ENCODE measurements at places on chromosomes 5 and 9. TPM values are rescaled to one million over a fixed set of nuclear protein-coding genes. Genes with fewer than 3 reads are reported as not detected.

GRCh38 chr5:76467216-76467615 is 64.1 kb downstream of the IQGAP2 start:
- DNase-seq, result no peak

DNA sequence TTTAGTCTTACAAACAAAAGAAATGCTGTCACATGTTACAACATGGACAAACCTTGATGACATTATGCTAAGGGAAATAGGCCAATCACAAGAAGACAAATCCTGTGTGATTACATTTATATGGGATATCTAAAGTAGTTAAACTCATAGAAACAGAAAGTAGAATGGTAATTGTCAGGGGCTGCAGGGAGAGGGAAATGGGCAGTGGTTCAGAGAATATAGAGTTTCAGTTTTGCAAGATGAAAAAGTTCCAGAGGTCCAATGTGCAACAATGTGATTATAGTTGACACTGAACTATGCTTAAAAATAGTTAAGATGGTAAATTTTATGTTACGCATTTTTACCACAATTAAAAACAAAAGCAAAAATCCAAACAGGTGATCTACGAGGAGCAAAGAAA is 265.5 kb downstream of the NDUFS4 start:
- no peak for DNase-seq

The WNT8A gene
- not detected for total RNA-seq

DNA sequence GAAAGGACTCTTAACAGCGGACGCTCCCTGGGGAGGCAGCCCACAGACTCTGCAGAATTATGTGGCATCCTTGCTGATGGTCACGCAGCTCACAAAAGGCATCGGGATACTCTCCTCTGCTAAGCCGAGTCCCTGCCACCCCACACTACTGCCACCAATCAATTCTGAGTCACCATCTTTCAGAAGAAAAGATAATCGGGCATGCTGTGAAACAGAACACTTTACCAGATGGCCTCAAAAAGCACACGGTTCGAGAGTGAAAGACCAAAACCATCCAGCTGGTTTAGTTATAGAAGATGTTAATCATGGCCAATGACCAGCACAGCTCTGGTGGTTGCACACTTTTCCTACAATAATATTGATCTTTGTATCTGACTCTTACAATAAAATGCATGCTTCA is 136.3 kb downstream of the MYO10 start:
- no peak for DNase-seq

- DNase-seq, result no peak
Measured at GRCh38 chr5:17000291-17000939, 64.3 kb upstream of the MYO10 start.

DNA sequence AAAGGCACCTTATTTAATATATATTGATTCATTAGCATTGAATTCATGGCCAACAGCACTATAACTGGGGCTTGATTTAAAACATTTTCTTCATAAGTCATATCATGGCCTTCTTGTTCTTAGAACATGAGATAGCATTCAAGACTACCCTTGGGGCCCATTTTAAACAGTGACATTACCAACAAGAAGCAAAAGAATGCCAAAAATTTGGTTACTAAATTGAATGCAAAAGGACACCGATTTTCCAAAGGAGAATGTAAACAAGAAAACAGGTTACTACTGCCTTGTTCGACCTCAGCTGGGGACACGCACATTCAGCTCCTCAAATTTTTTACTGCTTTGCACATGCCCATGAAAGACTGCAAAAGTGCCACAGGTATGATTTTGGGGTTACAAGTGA is 219.4 kb upstream of the TLE4 start:
- DNase-seq, result no peak

The ANKRD33B gene
- 0.48 TPM for total RNA-seq

- peak; percentile 80 for DNase-seq
Measured at GRCh38 chr9:33924978-33925797, 108.2 kb downstream of the UBE2R2 start.
